ENCODE measurements at places on chromosomes 3 and 15. TPM values are rescaled to one million over a fixed set of nuclear protein-coding genes. Genes with fewer than 3 reads are reported as not detected.

GOLGA8T gene
- total RNA-seq, result 1.8 TPM

NRG4 gene
- 2.5 TPM for total RNA-seq

ZBTB11 gene
- 31.1 TPM for total RNA-seq

THSD4 gene
- total RNA-seq, result 65.6 TPM

GUCA1C gene
- total RNA-seq, result not detected

ZMAT3 gene
- 8.8 TPM for total RNA-seq

ADAMTS9 gene
- 151 TPM for total RNA-seq

NLGN1 gene
- total RNA-seq, result 5.4 TPM

ISL2 gene
- 0.29 TPM for total RNA-seq

GFM1 gene
- 68.3 TPM for total RNA-seq

ALDH1A3 gene
- 8.0 TPM for total RNA-seq

C2CD4A gene
- 0.35 TPM for total RNA-seq

ZCWPW2 gene
- 1.1 TPM for total RNA-seq

DPPA4 gene
- 6.1 TPM for total RNA-seq

PPP1R14D gene
- not detected for total RNA-seq

TERC gene
- total RNA-seq, result 608 TPM

GATA2 gene
- total RNA-seq, result 45.6 TPM

SETD5 gene
- total RNA-seq, result 106 TPM

DPP8 gene
- total RNA-seq, result 58.0 TPM

CAND2 gene
- 19.4 TPM for total RNA-seq

BCHE gene
- 10.3 TPM for total RNA-seq

USF3 gene
- 19.6 TPM for total RNA-seq

Measured in metanephros (tissue), 2 donors.